Subcutaneous preadipocyte (primary cell): ENCODE measurements at places on chromosomes 2 and 18. TPM values are rescaled to one million over a fixed set of nuclear protein-coding genes. Genes with fewer than 3 reads are reported as not detected.

NRBP1 gene
- total RNA-seq, result 89.7 and 101 TPM in 2 replicates

CPO gene
- total RNA-seq, result under 0.01 and 0.20 TPM in 2 replicates

SERPINB10 gene
- 0.20 TPM in 1 of 2 replicates, not detected in the other for total RNA-seq

IL1R2 gene
- total RNA-seq, result 0.39 and 1.1 TPM in 2 replicates

RTP5 gene
- total RNA-seq, result not detected in 2 replicates

UCN gene
- 0.59 and 0.73 TPM in 2 replicates for total RNA-seq

GALNT14 gene
- total RNA-seq, result 0.98 and 1.1 TPM in 2 replicates

ALPI gene
- total RNA-seq, result not detected in 2 replicates

ALKAL2 gene
- not detected in 2 replicates for total RNA-seq

NEU2 gene
- not detected in 2 replicates for total RNA-seq

CFAP65 gene
- total RNA-seq, result 0.20 TPM in 1 of 2 replicates, not detected in the other

SNORC gene
- 0.73 and 0.98 TPM in 2 replicates for total RNA-seq

NCKAP5 gene
- total RNA-seq, result 0.37 and 0.59 TPM in 2 replicates

STRN gene
- 16.9 and 21.5 TPM in 2 replicates for total RNA-seq

ARMC9 gene
- total RNA-seq, result 25.4 and 45.9 TPM in 2 replicates

SPAST gene
- total RNA-seq, result 15.4 and 23.1 TPM in 2 replicates

CRYBA2 gene
- not detected in 2 replicates for total RNA-seq

SKA1 gene
- 15.8 and 25.4 TPM in 2 replicates for total RNA-seq

C2orf66 gene
- total RNA-seq, result under 0.01 TPM in 1 of 2 replicates, not detected in the other

DCTN1 gene
- total RNA-seq, result 108 and 112 TPM in 2 replicates

TRABD2A gene
- total RNA-seq, result 22.4 and 26.2 TPM in 2 replicates

UGT1A10 gene
- total RNA-seq, result not detected in 2 replicates

MROH2A gene
- not detected in 2 replicates for total RNA-seq

ZNF892 gene
- total RNA-seq, result 4.4 and 5.3 TPM in 2 replicates

ASB18 gene
- not detected in 2 replicates for total RNA-seq

GLI2 gene
- total RNA-seq, result 2.6 and 17.4 TPM in 2 replicates

GPN1 gene
- 29.4 and 33.4 TPM in 2 replicates for total RNA-seq

ORC2 gene
- total RNA-seq, result 11.0 and 17.0 TPM in 2 replicates

LPIN1 gene
- 84.1 and 116 TPM in 2 replicates for total RNA-seq

SERPINB8 gene
- 16.5 and 28.2 TPM in 2 replicates for total RNA-seq

PHLPP1 gene
- 6.2 and 10.2 TPM in 2 replicates for total RNA-seq

GPC1 gene
- total RNA-seq, result 87.6 and 88.9 TPM in 2 replicates

ADAM23 gene
- 3.1 and 3.7 TPM in 2 replicates for total RNA-seq

KCNG2 gene
- not detected in 2 replicates for total RNA-seq

KCNS3 gene
- total RNA-seq, result 0.39 and 1.1 TPM in 2 replicates

CYP26B1 gene
- 2.5 and 6.6 TPM in 2 replicates for total RNA-seq

FABP1 gene
- not detected in 2 replicates for total RNA-seq

FOXI3 gene
- not detected in 2 replicates for total RNA-seq
